Effector memory CD4-positive, alpha-beta T cell (primary cell): ENCODE measurements at places on chromosomes 2 and 18.

DNA sequence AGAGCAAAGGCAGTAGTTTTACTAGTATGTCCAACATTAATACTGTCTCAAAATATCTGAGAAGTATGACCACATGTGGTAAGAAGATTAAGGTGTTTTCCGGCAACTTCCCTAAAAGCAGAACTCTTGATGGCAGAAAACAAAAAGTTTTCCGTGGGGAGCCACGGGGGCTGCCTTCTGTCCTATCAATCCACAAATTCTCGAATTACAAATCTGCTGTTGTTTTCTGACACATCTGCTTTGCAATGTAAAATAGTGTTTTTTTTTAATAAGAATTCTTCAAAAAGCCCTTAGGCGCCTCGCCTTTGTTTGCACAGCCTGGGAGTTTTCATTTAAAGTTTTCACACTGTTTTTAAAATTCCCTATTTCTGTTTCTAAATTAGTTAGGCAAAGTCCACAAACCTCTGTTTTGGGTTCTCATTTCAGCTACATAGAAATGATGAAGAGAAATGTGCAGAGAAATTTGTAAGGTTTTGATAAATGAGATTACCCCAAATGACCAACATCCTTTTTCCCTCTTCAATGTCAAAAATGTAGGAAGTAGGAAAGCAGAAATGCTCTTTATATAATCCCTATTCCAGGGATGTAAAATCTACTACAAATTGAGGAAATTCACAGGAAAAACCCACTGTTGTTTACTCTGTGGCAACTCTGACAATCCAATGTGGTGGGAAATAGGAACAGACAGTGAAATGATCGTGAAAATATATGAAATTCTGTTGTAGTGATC is 385.8 kb downstream of the ZEB2 start:
- DNase-seq: no peak

DNA sequence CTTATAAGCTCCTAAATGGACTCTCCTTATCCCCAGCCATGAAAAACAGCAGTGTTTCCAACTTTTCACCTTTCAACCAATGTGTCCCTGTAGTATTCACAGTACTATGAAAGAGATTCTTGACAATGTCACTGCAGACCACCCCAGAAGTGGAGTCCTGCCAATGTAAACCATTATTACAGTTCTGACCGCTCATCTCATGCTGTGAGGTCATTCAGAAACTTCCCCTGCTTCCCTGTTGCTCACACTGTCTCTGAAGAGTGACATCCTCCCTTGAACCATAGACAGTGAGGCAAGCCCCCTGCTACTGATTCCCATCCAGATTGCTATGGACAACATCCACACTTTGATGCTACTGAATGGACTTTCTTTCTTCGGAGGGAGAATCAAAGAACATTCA is 1523.7 kb upstream of the ACVR2A start:
- DNase-seq: no peak

DNA sequence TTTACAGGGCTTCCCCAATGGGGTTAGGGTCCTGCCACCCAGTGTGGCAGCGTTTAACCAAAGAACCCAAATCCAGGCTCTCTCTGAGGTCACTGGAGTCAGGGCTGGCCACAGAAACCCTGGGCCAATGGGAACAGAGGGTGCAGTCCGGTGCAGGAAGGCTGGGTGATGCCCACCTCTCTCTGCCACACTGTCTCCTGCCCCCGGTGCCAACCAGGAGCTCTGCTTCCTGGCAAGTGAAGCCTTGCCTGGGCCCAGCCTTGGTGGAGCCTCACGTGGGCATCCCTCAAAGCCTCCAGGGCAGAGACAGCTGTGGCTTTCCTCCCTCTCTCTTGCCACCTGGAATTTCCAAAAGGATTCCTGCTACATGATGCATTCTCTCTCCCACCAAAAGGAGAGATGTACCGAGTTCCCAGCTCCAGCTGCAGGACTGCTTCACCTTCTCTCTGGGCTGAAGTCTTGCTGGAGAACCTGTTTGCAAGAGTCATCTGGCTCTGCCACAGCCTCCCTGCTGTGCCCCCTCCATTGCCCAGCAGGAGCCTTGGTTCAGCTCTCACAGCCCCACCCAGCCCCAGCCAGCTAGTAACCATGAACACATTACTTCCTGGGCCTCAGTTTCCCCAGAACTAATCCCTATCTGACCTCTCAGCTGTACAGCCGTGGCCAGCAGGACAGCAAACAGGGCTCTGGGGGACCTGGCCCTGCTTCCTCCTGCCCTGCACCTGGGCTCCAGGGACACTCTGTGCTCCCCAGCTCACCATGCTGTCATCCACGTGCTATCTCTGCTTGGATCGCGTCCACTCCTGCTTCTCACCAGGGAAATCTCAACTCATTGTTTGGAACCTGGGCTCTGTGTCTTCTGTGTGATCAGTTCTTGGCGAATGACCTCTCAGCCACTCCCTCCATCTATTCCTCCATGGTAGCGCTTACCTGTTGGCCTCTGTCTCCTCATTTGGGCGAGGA is 43.4 kb downstream of the KCNF1 start:
- no peak for DNase-seq

DNA sequence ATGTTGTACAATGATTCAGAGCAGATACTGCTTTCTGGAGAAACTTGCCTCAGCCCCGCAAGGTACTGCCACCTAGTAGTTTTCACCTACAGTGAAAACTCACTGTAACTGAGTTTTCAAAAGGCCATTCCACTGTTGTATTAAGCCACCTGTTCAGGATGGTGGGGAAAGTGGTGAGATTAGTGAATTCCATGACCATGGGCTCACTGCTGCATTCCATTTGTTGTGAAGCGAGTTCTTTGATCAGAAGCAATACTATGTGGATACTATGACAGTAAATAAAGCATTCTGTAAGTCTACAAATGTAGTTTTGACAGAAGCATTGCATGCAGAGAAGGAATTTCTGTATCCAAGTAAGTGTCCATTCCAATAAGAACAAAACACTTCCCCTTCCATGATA is 113.6 kb downstream of the LAMA3 start:
- DNase-seq: no peak
